ENCODE measurements at places on chromosomes 2 and 18.

- no peak for DNase-seq
Measured at GRCh38 chr18:68992719-68993482, 195.0 kb downstream of the CCDC102B start.

GRCh38 chr2:240219208-240219890 is 78.9 kb upstream of the OTOS start:
- DNase-seq, result no peak

DNA sequence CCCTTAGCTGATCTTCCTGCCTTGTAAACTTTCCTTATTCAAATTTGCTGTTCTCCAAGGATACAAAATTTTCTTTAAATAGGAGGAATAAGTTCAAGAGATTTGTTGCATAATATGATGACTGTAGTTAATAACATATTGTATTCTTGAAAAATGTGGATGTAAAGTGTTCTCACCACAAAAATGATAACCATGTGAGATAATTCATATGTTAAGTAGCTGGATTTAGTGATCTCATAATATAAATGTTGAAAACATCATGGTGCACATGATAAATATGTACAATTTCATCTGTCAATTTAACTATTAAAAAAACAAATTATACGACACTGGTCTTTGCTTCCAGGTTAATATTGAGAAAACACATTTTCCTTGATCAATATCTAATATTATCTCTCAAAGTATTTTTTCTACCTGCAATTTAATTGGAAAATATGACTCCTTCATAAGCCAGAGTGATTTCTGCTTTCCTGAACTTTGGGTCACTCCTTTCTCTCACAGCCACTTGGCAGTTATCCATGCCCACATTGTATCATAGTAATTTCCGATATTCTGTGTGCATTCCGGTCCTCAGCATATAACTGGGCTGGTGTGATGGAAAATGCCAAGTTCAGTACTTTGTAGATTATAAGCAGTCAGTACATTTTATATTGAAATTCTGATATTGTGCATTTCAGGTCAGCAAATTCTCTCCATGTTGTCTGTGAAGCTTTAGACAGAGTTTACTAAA is 152.6 kb downstream of the GULP1 start:
- DNase-seq, result no peak

GRCh38 chr2:119736021-119736420 is 23.7 kb upstream of the PTPN4 start:
- DNase-seq, result no peak

DNA sequence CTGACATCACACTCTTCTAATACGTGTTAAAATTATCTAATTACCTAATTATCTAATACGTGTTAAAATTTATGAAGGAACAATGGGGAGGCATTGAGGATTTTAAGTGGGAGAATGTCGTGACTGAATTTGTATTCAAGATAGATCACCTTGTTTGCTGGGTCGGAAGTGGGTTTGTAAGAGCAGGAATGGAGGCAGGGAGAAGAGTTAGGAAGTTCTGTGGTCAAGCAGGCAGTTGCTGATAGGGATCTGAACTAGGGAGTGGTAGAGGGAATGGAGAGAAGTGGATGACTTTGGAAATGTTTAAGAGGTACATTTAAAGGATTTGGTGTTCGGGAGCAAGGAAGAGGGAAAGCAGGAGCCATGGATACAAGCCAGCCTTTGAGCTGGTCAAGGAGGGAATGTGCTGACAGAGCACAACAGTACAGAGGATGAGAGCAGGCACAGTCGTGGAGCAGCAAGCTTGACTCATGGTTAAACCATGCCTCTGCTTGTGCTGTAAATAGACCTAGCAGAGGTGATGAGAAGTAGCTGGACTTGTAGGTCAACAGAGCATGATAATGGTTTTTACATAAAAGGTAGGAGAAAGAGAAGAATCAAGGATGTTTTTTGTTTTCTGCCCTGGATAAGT is 16.2 kb downstream of the IL18RAP start:
- no peak for DNase-seq

All from CD4-positive, CD25-positive, alpha-beta regulatory T cell (primary cell).